AG04449 (cell line): ENCODE measurements at places on chromosomes 6 and 20.

GRCh38 chr6:36109092-36109491, 21.2 kb upstream of the MAPK13 start:
- no peak for DNase-seq

GRCh38 chr20:15546525-15547023, 1026.7 kb downstream of the KIF16B start:
- DNase-seq: no peak

GRCh38 chr20:2820084-2820895, 4.1 kb downstream of the TMEM239 start:
- DNase-seq: peak; percentile 28

GRCh38 chr6:8047541-8048292, 16.5 kb downstream of the BLOC1S5 start:
- no peak for DNase-seq

GRCh38 chr6:109083657-109084056, 11.0 kb downstream of the SESN1 start:
- no peak for DNase-seq

DNA sequence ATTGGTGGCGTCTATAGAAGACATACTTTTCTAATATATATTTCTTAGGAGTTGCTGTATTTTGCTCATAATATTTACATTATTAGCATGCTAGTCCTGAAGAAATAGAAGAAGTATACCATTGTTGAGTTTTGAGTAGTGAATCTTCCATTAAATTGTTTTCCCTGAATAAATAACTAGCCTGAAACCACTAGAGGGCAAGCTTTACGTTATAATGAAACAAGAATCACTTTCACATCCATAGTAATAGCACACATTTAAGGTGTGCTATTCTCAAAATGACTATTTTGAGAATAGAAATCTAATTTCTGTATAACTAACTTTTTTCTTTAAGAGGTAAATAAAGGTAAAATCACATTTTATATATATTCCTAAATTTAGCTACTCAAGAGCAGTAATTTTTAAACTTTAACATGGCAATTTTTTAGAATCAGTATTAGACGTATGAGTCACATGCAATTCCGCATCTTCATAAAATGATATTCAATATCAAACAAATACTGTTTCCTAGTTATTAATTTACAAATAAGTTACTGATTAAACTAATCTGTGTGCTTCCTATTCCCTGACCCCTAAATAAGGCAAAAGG, 213.2 kb upstream of the MANEA start:
- DNase-seq: no peak
